NCI-H524 (cell line): ENCODE measurements at places on chromosomes 12 and 14.

DNA sequence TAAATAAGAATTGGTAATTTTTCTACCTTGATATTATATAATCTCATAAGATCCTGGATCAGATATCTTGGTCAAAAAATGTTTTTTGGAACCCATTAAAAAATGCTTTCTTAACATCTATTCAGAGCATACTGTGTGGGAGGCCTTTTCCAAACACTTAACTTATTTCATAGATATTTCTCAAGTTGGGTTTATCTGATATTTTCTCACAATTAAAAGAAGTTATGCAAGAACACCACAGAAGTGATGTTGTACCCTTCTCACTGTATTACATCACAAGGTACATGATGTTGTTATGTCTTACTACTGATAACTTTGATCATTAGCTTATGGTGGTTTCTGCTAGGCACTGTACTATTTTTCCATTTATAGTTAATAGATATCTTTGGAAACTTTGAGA is 23.4 kb upstream of the PRPF39 start:
- no peak for DNase-seq

DNA sequence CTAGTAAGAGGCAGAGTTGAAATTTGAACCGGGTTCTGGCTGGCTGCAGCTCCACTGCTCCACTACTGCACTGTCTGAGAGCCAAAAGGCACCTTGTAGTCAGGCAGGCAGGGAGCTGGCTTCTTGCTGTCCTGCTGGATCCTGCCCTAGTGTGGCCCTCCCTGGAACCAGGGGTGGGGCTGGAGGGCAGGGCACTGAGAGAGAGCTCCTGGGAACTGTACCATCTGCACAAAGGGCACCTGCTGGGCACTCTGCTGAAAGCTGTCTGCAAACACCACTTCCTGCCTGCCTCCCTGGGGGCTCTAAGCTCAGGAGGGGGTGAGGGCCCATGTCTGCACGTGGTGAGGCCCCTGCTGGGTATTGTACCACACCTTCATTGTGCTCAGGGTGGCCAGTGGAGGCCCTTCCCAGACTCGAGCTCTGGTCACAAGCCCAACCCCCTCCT is 19.0 kb upstream of the TCL1B start:
- peak; percentile 60 for DNase-seq

- no peak for DNase-seq
Observed at GRCh38 chr12:118025168-118025567, 8.7 kb downstream of the RFC5 start.

DNA sequence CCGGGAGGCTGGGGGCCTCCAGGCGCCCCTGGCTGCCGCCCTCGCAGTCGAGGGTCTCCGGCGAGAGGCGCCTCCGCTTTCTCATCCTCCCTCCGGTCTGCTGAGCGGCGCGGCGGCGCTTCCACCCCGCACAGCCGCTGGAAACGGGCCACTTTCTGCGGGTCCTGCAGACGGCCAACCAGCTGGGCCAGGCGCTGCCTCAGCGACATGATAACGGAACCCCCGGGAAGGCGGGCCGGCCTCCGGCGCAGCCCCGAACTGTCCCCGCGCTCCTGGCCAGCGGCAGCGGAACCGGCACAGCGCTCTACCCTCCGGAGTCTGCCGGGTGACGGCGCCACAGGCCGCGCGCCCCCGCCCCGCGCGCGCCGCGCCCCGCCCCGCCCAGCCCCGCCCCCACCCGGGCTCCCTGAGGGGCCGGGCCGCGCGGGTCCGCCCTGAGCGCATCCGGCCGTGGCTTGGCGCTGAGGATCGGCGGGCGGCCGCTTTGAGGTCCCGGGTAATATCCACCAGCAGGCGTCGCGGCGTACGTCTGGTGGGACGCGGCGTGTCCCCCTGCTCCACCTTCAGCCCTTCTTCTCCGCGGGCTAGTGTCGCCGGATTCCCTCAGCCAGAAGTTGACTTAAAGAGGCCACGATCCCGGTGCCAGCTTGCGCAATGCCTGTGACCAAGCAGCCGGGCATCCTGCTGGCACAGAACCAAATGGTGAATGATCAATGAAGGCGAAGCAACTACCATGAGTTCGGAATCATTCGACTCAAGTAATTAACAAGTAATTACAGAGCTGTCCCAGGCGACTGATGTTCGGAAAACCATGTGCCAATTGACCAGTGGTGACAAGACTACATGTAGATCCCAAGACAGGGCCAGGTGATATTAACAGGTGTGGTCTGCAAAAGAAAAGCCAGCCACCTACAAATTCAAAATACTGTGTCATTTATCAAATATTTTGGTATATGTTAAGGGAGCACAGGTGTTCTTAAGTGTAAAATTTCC is at the start of gene SGPP1:
Gene SGPP1 (minus strand): TSS at position 330 of the 993 bp plus-strand sequence. CDS start 121 bp downstream, at position 209.
- peak; percentile 91 for DNase-seq

- no peak for DNase-seq
Observed at GRCh38 chr12:109910969-109911348, 10.9 kb downstream of the TCHP start.

GRCh38 chr12:113440947-113441782 is 19.0 kb downstream of the SDSL start:
- no peak for DNase-seq

DNA sequence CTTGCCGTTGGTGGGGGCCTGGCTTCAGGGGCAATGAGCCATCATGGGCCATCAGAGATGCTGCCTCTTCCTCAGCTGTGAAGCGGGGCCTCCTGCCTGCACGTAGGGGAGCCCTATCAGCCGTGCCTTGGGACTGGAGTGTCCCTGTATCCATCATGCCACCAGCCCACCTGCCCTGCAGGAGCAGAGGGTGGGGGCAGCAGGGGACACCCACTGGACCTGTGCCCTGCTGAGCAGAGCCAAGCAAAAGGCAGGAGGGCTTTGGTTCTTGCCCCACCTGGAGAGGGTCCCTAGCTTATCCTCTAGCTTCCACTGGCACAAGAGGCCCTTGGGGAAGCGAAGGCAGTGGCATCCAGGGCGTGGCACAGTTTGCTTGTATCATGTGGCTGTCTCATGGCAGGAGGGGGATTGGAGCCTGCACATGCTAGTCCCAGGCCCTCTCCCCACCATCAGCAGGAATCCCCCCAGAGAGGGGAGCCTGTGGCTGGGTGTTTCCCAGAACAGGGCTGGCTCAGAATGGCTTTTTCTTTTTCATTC is 10.1 kb downstream of the ADSS1 start:
- no peak for DNase-seq

DNA sequence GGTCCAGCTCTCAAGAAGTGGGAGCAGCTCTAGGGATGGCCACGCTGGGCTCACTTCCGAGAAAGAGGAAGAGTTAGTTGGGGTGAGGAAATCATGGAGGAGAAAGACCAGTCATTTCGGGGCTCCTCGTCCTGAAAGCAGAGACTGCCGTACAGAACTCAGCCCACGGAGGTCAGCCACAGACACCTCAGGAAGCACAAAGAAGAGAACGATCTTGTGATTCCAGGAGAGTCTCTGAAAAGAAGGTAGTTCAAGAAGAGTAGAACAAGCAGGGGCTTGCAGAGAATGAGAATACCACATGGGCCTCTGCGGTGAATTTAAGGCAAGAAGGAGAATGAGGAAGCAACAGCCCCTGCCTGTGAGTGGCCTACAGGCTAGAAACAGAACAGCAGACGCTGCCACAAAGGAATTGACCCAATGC is 311.9 kb downstream of the CACNA1C start:
- no peak for DNase-seq

DNA sequence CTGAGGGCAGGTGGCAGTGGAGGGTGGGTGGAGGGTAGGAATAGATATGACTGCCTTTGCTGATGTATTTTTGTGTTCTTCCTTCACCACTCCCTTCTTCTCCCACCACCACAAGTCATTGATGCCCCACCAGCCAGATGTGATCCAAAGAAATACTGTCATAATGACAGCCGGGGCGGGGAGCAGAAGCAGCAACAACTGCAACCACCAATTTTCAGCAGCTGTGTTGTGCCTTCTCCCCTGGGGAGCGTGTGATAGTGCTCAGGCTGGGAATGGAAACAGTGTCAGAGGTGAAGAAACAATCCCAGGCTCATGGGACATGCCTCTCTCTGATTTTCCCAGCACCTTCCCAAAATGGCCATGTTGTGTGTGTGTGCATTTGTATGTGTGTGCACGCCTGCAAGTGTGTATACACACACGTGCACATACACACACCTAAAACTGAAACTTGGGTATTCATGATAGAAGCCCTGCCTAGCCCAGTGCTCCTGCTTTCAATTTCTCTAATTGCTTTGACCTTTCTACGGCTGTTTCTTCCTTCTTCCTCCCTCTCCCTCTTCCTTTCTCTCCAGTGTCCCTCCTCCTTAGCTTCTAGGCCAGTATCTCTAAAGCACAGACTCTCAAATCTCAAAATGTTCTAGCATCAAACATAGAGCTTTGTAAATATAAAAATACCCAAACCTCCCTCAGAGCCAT is 299.2 kb upstream of the FKBP4 start:
- DNase-seq, result no peak

DNA sequence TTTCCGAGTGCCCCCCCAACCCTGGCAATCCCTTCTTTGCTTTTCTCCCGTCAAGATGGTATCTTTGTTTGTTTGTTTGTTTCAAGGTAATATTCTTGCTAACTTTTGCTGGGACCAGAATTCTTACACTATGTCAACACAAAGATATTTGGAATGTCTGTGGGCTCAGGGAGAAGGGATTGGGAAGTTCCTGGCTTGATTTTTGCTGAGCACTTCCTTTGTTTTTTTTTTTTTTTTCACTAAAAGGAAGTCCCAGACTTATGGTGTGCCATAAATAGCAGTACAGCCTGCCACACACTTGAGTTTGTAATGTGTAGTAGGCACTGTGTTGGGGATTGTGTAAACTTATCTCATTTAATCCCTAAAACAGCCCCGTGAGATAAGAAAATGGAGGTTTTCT is 11.2 kb upstream of the RNU6-7 start:
- DNase-seq, result no peak

- no peak for DNase-seq
Observed at GRCh38 chr12:76274420-76275083, 73.7 kb downstream of the BBS10 start.

- DNase-seq, result no peak
Observed at GRCh38 chr12:48366131-48366530, 15.4 kb upstream of the ZNF641 start.

- DNase-seq, result no peak
Observed at GRCh38 chr12:101706403-101706802, 9.0 kb downstream of the CHPT1 start.

GRCh38 chr12:21771311-21771710 is 3.2 kb downstream of the KCNJ8 start:
- DNase-seq, result no peak

DNA sequence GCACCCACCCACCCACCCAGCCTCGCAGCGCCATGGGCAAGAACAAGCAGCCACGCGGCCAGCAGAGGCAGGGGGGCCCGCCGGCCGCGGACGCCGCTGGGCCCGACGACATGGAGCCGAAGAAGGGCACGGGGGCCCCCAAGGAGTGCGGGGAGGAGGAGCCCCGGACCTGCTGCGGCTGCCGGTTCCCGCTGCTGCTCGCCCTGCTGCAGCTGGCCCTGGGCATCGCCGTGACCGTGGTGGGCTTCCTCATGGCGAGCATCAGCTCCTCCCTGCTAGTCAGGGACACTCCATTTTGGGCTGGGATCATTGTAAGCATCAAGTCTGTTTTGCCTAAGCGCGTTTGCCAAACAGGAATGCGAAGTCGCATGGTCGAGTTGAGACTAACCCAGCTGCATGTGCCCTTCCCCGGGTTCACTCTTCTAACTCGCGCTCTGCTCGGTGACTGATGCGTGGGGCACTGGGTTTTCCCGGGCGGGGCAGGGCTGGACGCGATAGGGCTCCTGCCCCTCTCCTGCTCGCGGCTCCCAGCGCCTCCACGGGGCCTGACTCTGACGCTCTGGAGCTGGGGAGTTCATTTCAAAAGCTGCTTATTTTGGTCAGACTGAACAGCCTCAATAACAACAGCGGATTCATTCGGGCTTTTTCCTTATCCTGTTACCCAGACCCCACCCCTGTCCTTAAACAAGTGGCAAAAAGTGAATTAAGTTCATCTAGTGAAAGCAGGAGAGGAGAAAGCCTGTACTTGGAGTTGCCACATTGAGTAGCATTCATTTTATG is 458 bp downstream of the SSPN start:
- peak; percentile 28 for DNase-seq

- no peak for DNase-seq
Observed at GRCh38 chr12:94211021-94211420, 62.6 kb downstream of the PLXNC1 start.

DNA sequence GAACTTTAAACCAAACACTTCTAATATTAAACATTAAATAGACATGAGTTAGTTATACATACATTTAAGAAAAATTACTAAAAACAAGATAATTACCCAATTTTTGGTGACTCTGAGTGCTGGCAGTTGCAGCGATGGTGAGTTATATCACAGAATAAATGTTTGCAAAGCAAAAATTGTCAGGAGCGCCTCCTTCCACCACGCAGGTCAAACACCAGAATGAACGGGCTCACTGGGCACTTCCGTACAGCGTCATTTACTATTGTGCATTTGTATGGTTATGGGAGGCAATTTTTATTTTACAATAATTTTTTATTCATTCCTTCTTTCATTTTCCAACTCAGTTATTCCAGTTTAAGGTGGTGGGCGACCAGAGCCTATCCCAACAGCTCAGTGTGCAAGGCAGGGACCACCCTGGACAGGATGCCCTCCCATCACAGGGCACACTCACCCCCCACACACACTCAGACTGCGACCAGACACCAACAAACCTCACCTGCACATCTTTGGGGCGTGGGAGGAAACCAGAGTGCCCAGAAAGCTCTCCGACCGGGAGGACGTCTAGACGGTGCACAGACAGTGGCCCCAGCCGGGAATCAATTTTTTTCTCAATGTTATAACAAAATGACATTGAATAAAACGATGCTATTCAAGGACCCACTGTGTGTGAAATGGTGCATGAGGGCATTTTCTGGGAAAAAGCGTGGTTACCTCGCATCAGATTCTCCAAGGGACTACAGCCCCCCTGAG is 67.2 kb downstream of the TESC start:
- no peak for DNase-seq

DNA sequence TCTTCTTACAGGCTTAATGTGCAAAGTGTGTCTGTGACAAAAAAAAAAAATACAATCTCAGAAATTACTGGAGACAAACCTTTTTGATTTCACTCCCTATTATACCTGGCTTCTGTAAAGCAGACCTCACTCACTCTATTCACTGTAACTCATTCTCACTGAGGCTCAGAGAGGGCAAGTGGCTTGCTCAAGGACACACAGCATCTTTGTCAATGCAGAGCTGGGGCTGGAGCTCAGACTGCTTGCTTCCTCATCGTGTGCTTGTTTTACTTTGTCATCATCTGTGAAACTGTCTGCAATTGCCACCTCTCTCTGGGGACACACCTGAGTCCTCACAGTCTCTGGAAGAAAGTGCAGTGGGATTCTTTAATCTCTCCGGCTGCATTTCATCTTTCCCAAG is 120.0 kb downstream of the PTPN11 start:
- DNase-seq, result no peak
